ENCODE measurements at places on chromosomes 1 and 21.

DNA sequence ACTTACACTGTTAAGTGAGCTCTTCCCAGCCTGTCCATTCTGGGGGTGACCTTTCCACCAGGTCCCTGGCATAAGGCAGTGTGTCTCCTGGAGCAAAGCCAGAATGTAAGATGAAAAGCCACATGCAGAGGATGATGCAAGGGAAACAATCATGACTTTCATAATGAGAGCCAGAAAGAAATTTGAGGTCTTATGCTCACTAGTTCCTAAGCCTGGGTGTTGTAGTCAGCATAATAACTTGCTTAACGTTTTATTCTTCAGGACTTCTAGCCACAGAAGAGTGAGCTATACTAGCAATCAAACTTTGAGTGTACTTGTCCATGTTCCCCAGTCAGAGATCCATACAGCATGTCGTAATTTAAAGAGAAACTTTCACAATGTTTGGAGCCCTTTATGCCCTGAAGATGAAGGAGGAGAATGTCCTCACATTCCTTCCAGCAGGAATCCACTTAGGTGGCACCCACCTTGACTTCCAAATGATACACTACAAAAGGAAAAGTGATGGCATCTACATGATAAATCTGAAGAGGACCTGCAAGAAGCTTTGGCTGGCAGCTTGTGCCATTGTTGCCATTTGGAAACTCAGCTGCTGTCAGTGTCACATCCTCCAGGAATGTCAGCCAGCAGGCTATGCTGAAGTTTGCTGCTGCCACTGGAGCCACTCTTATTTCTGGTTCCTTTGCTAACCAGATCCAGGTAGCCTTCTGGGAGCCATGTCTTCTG, 60.5 kb upstream of the FOXD3 start:
- no peak for DNase-seq

GRCh38 chr1:224357626-224358124, 996 bp downstream of the CNIH4 start:
- DNase-seq = peak; percentile 76

GRCh38 chr1:179340918-179341317, 24.9 kb upstream of the AXDND1 start:
- no peak for DNase-seq

GRCh38 chr21:35548904-35549615, 500.0 kb upstream of the RUNX1 start:
- no peak for DNase-seq

DNA sequence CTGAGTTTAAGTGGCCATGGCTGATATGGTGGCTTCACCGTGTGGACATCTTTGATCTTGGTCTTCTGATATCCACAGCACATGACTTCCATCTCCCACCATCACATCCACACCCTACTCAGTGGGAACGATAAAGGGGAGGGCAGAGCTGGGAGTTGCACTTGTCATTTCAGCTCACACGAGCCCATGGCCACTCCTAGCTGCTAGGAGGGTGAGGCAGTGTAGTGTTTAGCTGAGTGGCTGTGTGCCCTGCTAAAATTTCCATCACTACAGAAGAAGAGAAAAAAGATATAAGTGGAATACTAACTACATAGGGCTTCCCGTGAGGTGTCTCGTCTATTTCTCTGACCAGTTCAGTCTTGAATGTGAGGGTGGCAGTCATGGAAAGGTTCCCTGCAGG, 123.3 kb upstream of the EDN2 start:
- DNase-seq = no peak

DNA sequence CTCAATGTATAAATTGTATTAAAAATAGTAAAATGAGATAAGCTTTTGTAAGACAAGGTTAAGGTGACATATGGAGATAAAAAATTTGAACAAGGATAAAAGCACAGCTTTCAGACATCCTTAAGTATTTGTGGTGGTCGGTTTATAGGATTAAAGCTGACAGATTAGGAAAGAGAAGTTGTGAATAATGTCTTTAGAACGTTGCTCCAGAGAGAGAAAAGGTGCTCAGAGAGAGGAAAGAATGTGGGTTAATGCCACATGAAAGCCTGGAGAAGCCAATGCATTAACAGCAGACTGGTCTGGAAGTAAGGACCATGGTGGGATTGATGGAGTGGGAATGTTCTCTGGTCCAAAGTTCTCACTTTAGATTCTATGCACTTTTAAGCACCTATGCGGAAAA, 44.8 kb downstream of the ATP6V1G3 start:
- DNase-seq = peak; percentile 23

DNA sequence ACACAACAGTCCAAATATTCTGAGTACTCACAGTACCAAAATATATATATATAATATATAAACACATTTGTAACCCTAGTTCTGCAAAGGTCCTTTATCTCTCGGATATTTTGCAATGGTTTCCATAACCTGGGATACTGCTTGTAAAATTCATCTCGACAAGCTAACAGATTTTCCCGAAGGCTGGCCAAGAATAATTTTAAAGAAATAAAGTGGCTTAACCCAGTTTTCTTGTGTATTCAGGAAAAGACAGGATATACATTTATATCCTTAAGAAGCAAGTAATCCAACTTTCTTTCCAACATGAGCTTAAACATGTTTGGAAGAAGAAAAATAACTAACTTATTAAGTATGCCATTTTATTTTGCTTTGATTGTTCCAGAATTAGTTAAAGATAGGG, 348.7 kb upstream of the RUNX1 start:
- no peak for DNase-seq

- no peak for DNase-seq
These were observed 43.7 kb upstream of the MTR start for GRCh38 chr1:236751385-236751784.

- DNase-seq = no peak
These were observed 2.1 kb upstream of the S100A10 start for GRCh38 chr1:151995774-151996173.

- no peak for DNase-seq
These were observed 46.3 kb downstream of the HTR6 start for GRCh38 chr1:19710825-19711611.

GRCh38 chr21:26964170-26964778, 2.6 kb downstream of the ADAMTS5 start:
- DNase-seq = peak; percentile 91

- no peak for DNase-seq
These were observed 8.9 kb downstream of the CR2 start for GRCh38 chr1:207463021-207463420.

GRCh38 chr1:18458133-18459092, 22.3 kb upstream of the KLHDC7A start:
- DNase-seq = no peak

- DNase-seq = no peak
These were observed at the start of gene VTCN1 for GRCh38 chr1:117210831-117211261. VTCN1 (minus strand) TSS chr1:117210927; CDS start chr1:117210855, 72 bp downstream.

DNA sequence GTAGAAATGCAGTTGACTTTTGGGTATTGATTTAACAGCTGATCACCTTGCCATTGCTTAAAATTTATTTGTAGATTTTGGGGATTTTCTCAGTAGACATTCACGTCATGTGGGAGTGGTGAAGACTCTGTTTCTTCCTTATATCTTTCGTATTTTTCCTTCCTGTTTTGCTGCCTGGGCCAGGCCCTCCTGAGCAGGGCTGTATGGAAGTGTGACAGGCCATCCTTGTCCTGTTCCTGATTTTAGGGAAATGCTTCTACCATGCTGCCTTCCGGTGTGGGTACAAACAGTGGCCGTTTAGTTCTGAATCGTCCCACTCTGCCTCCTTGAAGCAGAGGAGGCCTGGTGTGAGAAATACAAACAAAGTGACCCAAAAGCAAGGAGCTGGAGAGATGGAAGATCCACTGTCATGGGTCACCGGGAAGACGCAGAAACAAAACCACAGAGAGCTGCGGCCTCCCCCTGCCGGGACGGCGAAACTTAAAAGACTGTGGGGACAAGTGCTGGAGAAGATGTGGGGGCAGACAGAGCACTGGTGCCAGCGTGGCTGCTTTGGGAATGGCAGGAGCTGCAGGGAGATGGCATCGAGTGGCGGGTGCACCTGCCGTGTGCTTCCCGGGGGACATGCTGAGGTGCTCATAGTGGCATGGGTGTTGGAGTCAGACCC, 7.6 kb downstream of the AGPAT3 start:
- DNase-seq = no peak

DNA sequence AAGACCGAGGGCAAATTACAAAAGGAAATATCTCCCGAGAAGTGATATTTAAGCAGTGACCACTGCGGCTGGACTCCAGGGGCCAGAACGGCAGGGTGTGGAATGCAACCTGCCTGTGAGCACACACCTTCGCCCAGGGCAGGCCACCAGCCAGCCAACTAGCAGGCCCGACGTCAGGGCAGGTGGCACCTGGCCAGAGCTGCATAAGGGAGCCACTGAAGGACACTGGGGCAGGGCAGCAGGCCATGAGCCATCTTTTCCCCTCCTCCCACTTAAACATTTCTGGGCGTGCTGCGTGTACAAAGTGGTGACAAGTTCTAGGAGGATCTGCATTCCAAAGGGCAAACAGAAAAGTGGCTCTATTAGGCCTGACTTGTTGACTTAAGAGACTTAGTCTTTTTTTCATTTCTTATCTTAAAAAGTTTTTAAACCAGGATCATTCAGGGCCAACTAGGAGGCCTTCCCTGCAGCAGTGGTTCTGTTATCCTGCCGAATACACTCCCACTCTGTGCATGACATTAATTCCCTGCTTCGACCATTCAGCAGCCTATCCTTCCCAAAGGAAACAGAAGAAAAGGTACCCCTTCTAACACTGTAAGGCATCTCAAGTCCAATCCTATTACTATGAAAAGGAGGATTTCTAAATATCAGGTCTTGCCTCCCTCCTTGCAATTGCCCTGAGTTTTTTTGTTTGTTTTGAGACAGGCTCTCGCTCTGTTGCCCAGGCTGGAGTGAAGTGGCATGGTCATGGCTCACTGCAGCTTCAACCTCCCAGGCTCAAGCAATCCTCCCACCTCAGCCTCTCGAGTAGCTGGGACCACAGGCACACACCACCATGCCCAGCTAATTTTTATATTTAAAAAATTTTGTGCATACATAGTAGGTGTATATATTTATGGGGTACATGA, 96.3 kb downstream of the BCAR3 start:
- peak; percentile 74 for DNase-seq

- DNase-seq = no peak
These were observed 352.3 kb upstream of the B3GALT2 start for GRCh38 chr1:193538680-193539079.

GRCh38 chr1:153509729-153510354, 25.9 kb downstream of the S100A6 start:
- DNase-seq = no peak

GRCh38 chr1:96837057-96837780, 115.6 kb downstream of the PTBP2 start:
- no peak for DNase-seq

DNA sequence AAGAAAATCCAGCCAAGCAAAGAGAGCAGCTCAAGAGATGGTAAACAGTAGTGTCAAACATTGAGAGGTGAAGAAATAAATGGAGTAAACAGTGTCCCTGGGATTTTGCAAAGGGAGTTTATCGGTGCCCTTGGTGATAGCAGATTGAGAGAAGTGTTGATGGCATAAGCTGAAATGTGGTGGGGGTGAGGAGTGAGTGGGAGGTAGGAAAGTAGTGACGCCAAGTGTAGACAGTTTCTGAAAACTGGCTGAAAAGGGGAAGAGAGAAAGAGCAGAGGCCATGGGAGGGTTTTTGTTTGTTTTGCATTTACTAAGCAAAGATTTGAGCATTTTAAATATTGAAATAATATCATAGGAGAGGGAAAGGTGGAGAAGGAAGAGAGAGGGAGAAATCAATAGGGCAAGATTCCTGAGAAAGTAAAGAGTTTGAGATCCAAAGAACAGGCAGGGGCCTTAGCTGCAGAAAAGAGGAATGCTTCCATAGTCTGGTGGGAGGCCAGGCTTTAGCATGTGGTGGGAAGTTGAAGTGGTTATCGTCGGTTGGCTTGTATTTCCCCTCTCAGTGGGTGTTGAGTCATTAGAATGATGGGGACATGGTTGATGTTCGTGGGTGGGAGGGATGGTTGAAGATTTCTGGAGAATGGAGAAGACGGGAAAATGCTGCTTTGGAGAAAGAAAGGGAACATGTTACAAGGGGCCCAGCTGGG, 26.8 kb upstream of the RASAL2 start:
- no peak for DNase-seq

- no peak for DNase-seq
These were observed 701.9 kb upstream of the ZP4 start for GRCh38 chr1:238592621-238593020.

GRCh38 chr1:248196965-248197364, at the start of gene OR2M3:
OR2M3 (plus strand) TSS chr1:248197265; CDS start chr1:248203068, 5,803 bp downstream.
- no peak for DNase-seq

- no peak for DNase-seq
These were observed 1.4 kb downstream of the MASP2 start for GRCh38 chr1:11045428-11046269.

DNA sequence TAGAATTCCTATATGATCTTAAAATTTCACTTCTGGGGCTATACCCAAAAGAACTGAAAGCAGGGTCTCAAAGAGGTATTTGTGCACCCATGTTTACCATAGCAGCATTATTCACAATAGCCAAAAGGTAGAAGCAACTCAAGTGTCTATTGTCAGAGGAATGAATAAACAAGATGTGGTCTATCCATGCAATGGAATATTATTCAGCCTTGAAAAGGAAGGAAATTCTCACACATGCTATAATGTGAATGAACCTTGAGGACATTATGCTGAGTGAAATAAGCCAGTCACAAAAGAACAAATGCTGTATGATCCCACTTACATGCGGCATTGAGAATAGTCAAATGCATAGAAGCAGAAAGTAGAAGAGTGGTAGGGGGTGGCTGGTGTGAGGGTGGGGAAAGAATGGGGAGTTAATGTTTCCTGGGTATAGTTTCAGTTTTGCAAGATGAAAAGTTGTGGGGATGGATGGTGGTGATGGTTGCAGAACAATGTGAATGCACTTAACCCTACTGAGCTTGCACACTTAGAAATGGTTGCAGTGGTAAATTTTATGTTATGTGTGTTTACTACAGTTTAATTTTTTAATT, 122.4 kb downstream of the TOMM20 start:
- no peak for DNase-seq

- no peak for DNase-seq
These were observed 166.5 kb downstream of the LMO4 start for GRCh38 chr1:87495147-87495546.

DNA sequence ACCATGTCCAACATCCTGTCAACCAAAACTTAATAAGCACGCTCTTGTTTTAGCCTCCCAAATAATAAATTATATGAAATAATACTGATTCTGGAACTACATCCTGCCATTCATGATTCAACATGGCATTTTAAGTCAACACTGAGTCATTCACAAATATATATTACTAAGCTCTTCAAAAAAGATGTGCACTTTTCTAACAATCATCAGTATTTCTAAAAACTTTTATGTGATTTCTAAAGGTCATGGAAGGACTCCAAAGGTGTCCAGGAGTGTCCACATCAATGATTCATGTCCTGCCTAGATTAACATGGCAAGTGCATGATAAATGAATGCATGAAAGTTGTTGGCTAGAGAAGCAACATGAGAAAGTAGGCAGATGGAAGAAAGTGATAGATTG, 51.6 kb downstream of the NEGR1 start:
- DNase-seq = peak; percentile 33

DNA sequence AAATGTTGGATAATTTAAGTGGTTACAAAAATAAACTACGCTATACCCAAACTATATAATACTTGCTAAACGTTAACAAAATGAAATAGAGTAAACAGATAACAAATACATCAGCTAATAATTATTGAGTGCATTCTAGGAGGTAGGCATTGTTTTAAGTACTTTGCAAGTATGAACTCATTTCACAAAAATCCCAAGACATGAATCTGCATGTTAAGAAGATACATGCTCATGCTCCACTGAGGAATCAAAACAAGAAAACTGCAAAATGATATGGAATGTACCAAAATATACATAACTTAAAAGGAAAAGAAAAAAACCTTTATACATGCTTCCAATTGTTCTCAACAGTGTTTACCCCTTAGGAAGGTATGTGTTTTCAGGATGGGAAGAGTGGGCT, 2.5 kb downstream of the FRRS1 start:
- DNase-seq = peak; percentile 26
